ENCODE measurements at places on chromosomes 7 and 10.

DNA sequence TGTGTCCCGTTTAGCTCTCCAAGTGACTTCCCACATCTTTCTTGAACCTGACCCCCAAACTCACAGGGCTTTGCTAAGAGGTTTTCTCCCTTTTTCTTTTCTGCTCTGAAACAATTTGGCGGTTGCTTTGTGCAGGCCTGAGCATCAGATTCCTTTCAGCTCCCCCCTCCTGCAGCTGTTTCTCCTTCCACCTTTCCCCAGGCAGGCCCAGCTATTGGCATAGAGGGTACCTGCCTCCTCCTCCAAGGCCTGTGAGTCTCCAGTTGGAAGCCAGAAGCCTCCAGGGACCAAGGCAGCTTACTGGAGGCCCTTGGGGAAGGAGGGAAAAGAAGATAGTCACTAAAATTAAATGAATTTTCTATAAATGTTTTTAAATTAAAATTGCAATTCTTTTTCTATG is 7.7 kb downstream of the VAX1 start:
- DNase-seq = no peak

DNA sequence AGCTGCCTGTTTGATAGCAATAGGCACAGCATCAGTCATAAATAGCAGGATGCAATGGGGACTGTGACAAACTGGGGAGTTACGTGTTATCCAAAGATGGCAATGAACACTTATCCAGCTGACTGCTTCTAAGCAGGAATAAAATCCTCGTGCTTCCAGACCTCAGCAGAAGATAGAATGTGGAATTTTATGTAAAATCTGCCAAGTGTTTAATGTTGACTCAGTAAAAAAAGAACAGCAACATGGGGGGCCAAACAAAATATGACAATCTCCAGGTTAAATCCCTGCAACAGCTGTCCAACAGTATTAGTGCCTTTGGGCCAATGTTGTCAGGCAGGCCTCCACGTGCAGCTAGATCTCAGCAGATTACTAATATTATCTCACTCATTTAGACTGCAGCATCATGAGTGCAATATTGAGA is 127.3 kb downstream of the SEMA3C start:
- no peak for DNase-seq

DNA sequence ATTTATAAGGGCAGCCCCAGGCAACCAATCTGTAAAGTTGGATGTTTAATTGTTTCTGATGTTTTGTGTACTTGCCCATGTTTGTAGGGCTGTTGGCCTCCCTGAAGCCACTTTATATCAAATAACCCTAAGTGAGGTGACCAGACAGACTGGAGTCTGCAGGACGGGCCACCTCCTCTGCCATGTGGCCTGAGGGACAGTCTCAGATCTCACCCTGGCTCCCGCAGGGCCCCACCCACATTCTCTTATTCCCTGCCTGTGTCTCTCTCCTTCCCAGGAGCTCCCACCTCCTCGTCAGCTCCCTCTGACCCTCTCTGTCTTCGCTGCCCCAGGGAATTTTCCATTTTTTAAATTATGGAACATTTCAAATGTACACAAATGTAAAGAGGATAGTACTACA is 9.5 kb upstream of the C10orf71 start:
- no peak for DNase-seq

DNA sequence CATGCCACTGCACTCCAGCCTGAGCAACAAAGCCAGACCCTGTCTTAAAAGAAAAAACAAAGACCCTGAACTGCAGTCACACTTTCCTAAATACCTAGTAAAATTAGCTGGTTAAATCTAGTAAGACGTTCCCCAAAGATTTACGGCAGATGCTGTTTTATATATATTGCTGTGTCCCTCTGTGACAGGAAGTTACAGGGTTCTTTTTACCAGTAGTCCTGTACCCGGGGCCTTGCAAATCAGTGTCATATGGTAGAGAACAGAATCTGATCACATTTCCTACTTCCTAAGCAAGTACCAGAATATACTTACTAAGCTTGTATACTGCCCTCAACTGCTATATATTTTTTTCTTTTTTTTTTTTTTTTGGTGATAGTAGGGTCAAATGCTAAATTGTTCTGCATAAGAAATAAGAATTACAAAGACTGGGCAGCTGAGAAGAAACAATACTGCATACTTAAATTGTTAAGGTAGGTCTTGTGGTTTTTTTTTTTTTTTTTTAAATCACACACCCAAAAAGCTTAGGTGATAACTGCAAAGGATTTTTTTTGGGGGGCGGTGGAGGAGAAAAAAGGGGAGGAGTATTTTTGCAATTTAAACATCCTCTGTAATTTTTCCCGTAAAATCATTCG is 27.3 kb upstream of the KMT2E start:
- no peak for DNase-seq

DNA sequence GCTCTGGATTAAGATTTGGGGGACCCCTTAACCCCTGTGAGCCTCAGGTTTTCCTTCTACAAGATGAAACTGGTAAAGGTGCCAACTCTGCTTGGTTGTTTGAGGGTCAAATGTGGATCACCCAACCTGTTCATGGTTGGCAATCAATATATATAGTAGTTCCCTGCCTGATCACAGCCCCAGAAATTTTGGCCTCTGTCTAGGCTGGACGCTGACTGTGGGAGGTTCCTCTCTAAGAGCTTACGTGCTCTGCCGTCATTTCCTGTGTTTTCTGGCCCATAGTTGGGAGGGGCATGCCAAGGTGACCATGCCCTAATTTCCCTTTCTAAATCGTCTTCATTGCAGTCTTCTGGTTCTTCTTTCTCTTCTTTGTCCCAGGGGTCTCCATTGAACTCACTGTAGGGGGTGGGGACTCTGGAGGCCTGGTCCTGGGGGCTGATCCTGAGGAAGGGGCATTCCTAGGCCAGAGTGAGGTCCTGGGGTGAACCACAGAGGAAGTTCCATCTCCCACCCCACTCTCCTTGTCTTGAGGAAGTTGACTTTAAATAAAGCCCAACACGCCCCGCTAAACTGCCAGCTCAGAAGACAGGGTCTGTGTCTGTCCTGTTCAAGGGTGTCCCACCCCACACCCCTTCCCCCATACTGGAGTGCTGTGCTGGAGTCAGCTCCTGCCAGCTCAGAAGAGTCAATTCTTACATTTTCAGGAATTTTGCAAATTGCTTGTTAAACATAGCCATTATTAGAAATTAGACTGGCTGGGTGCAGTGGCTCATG is 98.9 kb upstream of the SDK1 start:
- DNase-seq = no peak

Measured in hippocampal formation (tissue), 2 donors.